A673 (cell line): ENCODE measurements at places on chromosomes 4 and X.
A peak's percentile ranks its signal among the peaks of the same experiment; 100 is the strongest.

- peak; percentile 87 for DNase-seq
Measured at GRCh38 chrX:48897157-48897624, 377 bp downstream of the TIMM17B start.

DNA sequence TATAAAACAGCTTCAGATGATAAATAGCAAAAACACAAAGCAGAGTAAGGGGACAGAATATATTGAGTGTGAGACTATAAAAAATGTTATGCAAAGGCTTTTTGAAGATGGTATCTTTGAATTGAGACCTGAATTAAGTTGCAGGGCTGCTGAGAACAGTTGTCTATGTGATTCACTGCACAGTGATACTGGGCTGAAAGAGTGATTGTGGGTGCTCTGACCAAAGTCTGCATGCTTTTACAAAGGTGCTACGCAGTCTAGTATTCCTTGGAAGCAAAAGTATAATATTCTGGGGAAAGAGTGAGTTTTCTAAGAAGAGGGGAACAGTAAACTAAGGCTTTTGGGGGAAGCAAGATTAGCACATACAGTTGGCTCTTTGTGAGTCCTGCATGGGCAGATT lies 234.0 kb downstream of the ARHGAP10 start:
- no peak for DNase-seq

DNA sequence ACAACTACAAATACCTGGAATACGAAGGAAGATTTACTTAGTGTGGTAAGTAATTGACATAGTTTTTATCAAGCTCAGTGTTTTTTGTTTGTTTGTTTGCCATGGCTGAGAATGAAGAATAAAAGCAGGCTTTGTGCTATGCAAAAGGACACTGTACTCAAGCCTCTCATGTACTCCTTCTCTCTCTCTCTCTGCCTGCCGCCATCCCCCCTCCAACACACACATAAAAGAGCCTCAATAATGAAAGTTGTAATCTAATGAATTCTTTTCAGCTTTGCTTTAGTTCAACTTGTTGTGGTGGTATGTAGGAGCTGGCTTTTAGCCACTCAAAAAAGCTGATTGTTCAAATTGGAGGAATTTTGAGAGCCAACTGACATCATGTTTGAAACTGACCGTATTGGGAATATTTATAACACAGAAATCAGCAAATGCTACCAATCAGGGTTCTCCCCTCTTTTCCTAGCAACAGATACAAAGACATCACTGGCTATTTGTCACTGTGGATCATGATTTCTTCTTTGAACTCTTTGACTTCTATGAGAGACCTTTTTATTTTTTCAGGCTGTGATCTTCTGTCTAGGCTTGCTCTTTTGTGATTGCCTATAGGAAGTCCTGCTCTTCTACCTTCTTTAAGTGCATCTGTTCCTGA lies 1148.8 kb downstream of the RAPGEF2 start:
- no peak for DNase-seq

DNA sequence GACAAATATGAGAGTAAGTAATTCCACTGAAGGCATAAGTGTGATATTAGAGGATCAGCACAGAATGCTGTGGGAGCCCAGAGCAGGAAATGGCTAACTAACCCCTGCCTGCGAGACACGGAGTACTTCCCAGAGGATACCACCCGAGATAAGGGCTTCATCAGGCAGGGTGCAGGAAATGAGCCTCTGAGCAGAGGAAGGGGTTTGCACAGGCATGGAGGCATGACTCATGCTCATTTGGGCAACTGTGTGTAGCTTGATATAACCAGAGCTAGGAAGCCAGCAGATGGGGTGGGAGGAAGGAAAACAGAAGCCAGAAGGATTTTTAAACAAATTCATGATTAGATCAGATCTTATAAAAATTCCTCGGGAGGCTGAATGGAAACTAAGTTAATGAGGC lies 70.0 kb upstream of the TSPAN5 start:
- peak; percentile 95 for DNase-seq

GRCh38 chr4:127631420-127631819 lies 1.3 kb upstream of the INTU start:
- DNase-seq: peak; percentile 30
